Hematopoietic multipotent progenitor cell treated with erythropoietin and hydrocortisone succinate and interleukin-3 and kit ligand, for 17 days (in vitro differentiated cells): ENCODE measurements at places on chromosomes 1 and 21.

DNA sequence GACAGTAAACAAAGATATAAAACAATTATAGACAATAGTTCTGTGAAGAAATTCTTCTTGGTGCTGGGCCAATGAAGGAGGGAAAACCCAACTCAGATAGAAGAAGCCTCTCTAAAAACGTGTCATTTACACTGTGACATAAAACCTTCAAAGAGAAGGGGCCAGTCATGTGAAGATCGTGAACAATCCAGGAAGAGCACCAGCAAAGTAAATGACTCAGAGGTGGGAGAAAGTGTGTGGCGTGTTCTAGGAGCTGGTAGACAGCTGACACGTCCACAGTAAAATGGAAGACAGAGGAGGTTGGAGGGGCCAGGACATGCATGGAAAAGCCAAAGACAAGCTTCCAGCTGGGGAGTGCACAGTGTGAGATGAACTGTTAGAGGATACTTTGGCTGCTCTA is 143.6 kb downstream of the VAV3 start:
- no peak for DNase-seq

DNA sequence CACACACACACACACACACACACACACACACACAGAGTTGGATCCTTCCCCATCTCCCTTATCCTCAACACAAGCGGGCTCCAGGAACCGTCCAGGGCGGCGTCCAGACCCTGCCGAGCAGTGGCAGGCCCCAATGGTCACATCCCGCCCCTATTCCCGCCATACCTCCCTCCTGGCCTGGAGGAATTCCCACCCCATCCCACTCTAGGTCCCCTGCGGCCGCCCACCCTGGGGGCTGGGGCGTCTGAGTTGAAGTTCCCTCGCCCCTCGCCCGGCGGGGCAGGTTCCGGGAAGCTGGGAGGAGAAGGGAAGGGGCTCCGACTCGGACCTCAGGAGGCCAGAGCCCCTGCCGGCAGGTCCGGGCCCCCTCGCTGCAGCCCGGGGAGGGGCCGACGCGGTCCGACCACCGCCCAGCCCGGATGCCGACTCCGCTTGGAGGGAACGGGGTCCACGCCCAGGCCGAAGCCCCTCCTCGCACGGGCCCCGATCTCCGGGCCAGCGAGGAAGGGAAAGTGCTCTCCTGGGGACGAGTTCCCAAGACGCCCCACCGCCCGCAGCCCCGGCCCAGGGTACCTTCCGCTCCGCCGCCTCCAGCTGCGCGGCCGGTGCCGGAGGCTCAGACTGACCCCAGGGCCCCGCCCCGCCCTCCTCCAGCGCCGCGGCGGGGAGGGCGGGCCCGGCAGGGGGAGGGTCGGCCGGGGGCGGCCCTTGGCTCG is at the start of gene RHOC:
Gene RHOC (minus strand): TSS at position 623 of the 716 bp plus-strand sequence. CDS start 3,328 bp downstream, outside the sequence.
- DNase-seq = no peak

GRCh38 chr1:243575070-243575469 is 275.0 kb downstream of the AKT3 start:
- no peak for DNase-seq

DNA sequence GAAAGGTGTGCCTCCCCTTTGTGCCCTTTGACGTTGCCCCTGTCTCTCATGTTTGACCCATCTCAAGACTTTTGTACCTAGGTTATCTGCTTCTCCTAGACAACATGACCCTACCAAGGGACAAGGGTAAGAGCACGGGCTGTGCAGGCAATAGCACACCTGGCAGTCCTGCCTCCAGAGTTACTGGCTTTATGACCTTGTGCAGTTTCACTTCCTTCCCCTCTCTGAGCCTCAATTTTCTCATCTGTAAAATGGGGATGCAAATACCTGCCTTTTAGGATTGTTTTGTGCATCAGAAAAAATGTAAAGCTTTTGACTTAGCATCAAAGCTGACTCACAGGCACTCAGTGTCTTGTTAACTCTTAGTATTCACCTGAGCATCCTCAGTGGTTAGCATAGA is 36.4 kb downstream of the ELK4 start:
- no peak for DNase-seq
